ENCODE measurements at places on chromosomes 1 and 21.
A peak's percentile ranks its signal among the peaks of the same experiment; 100 is the strongest.

- DNase-seq, result no peak
Observed at GRCh38 chr1:27296773-27297291, 25.1 kb upstream of the TMEM222 start.

- no peak for DNase-seq
Observed at GRCh38 chr1:231781892-231782291, 155.3 kb downstream of the DISC1 start.

DNA sequence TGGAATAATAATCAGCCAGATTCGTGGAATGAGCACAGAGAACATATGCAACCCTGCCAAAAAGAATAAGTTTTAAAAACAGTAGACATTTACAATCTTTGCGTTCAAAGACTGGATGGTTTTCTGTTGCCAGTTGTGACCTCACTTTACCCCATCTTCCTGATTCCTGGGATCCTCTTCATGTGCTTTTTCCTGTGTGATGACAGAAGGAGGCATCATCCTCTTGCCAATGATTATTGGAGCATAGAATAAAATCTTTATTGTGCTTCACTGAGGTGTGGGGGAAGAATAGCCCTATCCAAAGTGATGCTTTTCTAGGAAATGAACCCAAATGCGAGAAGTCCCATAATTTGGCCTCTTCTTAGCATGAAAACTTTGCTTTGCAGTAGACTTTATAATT lies 15.0 kb upstream of the BARHL2 start:
- DNase-seq, result no peak

DNA sequence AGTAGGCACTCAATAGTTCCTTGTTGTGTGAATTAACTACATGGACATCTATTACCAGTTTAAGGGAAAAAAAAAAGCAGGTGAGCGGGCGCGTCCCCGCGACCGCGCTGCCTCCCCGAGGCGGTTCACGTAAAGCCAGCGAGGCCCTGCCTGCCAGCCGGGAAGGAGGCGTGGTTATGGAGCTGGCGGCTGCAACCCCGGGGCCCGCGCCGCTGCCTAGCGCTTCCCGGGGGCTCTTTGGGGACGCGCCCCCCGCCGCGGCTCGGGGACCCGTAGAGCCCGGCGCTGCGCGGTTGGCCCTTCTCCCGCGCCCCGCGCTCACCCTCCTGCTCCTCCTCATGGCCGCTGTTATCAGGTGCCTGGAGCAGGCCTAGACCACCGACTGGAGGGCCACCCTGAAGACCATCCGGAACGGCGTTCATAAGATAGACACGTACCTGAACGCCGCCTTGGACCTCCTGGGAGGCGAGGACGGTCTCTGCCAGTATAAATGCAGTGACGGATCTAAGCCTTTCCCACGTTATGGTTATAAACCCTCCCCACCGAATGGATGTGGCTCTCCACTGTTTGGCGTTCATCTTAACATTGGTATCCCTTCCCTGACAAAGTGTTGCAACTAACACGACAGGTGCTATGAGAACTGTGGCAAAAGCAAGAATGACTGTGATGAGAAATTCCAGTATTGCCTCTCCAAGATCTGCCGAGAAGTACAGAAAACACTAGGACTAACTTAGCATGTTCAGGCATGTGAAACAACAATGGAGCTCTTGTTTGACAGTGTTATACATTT lies 2.6 kb upstream of the CC2D1B start:
- no peak for DNase-seq

GRCh38 chr1:242827538-242827937 lies 303.0 kb upstream of the PLD5 start:
- no peak for DNase-seq

GRCh38 chr1:230869500-230869899 lies 1.2 kb upstream of the C1orf198 start:
- DNase-seq, result no peak

GRCh38 chr1:29784276-29785136 lies 548.2 kb downstream of the PTPRU start:
- DNase-seq, result no peak

- no peak for DNase-seq
Observed at GRCh38 chr1:21271550-21271949, 18.7 kb downstream of the ECE1 start.

GRCh38 chr1:168340781-168341482 lies 60.3 kb downstream of the TBX19 start:
- no peak for DNase-seq

DNA sequence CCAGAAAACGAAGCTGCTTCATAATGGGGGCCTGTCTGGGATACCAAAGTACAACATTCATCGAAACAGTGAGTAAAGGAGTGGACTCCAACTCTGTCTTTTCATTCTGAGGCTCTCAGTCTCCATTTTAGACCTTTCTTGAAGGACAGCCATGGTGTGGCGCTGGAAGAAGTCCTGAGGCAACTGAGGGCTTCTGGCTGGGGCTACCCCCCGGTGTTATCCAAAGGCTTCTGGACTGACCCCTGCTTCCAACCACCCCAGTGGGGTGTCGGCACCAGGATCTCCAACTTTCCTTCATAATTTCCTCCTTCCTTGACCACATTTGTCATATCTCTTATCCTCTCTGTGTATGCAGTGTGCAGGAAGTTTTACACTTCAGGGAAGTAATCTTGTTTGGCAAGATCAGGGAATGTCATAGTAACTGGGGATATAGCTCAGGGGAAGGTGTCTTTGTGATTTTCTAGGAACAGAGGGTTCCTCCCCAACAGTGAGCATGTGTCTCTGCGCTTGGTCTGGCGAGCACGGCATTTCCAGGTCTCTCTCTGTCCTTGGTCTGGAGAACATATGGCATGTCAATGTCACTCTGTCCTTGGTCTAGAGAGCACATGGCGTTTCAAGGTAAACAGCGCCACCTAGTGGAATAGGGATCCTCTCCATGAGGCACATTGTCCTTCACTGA lies 19.4 kb upstream of the BSDC1 start:
- DNase-seq, result no peak

DNA sequence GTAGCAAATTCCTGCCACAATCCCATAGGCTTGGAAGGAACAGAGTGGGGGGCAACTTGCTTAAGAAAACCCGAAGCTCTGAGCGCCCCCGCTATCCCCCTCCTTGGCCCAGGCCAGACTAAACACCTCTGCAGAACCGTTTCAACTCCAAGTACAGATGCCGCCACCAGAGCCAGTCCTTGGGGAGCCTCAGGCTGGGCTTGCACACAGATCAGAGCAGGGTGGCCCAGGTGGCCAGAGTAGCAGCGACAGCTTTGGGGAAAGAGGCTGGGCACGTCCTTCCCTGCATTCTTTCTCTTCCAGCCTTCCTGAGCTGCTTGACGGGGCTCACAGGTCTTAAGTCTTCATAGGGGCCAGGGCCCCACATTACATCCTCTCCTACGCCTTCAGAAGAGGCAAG lies 181.6 kb upstream of the ZC3H12A start:
- DNase-seq, result no peak

- no peak for DNase-seq
Observed at GRCh38 chr1:230328342-230329015, 97.7 kb downstream of the PGBD5 start.

DNA sequence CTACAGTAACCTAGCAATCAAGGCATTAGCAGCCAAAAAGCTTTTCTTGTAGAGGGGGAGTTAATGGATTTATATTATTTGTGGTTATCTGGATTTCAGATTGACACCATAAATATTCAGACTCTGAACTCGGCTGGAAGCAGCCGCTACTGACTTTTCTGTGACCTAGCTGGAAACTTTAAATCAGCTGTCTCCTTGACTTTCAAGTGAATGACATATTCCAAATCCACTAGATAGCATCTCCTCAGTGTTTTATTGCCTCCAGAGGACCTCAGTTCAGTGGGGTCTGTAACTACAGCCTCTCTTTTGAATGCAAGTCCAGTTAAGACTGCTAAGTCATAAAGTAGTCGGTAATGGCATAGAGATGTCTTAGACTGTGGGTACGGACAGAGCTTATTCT lies 448.5 kb downstream of the NUF2 start:
- DNase-seq, result no peak

DNA sequence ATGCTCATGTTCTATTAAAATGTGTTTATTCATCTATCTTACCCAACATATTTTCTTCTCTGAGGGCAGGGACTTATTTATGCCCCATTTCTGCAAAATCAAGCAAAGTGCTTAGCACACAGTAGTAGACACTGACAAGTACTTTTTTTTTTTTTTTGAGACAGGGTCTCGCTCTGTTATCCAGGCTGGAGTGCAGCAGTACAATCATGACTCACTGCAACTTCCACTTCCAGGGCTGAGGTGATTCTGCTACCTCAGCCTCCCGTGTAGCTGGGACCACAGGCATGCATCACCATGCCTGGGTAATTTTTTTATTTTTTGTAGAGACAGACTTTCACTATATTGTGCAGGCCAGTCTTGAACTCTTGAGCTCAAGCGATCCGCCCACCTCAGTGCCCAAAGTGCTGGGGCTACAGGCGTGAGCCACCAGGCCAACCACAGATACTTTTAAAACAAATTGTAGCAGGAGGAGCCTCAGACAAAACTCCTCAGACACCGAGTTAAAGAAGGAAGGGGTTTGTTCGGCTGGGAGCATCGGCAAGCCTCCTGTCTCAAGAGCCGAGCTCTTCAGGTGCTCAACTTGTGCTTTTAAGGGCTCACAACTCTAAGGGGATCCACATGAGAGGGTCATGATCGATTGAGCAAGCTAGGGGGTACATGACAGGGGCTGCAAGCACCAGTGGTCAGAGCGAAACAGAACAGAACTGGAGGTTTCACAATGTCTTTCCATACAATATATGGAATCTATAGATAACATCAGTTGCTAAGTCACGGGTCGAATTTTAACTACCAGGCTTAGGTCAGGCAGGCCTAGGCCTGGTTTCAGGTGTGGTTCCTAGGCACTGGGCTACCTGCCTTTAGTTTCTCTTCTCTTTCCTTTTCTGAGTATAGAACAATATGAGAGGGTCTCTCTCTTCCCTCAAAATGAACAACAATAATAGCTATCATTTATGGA lies 5.7 kb upstream of the TMEM167B start:
- DNase-seq, result no peak

DNA sequence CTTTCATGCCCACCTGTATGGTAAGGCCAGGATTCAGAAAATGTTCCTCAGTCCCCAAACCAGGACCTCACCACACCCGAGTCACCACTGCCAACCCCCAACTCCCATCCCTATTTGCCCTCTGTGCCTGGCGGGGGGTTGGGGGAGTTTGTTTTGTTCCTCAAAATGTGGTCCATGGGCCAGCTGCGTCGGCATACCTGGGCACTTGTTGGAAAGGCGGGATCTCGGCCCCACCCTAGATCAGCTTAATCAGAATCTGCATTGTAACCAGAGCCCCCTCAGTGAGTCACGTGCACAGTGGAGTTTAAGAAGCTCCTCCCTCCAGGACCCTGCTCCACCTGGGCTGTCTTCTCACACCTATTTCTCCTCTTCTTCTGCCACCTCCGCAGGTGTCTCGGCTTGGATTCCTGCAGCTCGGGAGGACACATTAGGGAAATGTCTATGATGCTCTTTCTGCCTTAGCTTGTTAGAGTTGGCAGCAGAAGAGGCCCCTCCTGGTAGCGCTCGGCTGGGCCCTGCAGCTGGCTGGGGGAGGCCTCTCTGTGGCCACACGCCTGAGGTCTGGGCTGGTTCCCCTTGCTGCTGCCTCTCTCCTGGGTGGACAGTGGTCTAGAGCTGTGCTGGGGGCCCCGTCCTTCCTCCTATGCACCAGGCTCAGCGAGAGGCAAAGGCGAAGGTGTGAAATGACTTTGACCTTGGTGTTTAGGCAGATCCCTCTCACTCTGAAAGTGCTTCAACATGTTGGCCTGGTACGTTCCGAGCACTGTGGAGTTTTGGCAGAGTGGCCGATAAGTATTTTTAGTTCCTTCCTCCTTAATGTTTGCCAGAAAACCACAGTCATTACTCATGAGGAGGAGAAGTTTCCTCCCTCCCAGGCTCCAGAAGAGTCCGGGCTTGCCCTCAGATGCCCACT lies 41.8 kb upstream of the CAMTA1 start:
- peak; percentile 60 for DNase-seq

GRCh38 chr21:31218830-31219608 lies 125.0 kb downstream of the TIAM1 start:
- DNase-seq, result no peak

- no peak for DNase-seq
Observed at GRCh38 chr21:19557046-19557445, 1153.5 kb upstream of the TMPRSS15 start.

- DNase-seq, result no peak
Observed at GRCh38 chr1:98557895-98558294, 103.6 kb upstream of the SNX7 start.

DNA sequence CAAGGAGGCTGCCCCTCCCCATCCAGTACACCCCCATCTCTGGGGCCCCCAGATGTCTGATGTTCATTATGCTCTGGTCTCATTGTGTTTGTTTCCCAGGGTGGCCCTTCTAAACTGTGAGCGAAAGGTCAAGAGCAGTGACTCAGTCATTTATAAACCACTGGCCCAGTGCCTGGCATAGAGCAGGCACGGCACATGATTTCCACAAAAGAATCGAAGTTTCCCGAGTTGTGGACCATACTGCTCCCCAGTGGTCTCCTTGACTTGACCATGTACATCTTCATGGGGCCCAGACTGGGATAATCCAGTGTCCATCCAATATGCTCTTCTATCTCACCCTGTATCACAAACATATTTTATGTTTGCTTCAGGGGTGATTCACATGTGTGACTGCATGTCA lies 153.3 kb downstream of the NR5A2 start:
- no peak for DNase-seq

DNA sequence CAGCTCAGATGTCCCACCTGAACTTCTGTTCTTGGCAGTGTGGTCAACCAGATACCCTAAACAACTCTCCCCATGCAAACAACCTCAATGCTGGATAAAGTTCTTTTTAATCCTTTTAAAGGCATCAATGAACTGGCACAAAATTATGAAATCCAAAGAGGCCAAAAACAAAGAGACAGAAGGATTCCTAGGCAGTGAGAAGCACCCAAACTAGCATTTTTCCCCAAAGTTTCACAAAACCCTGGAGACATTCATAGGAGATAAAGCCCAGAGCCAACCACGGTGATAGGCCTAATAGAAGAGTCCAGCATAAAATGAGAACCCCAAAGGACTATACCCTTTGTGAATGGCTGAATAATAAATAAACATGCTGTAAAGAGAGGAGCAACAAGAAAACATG lies 50.7 kb downstream of the MATN1 start:
- DNase-seq, result no peak

- DNase-seq, result no peak
Observed at GRCh38 chr1:220824031-220824989, 37.6 kb downstream of the MTARC1 start.

GRCh38 chr1:170765279-170765678 lies 101.3 kb downstream of the PRRX1 start:
- no peak for DNase-seq

- peak; percentile 100 for DNase-seq
Observed at GRCh38 chr1:55718758-55719671, 503.9 kb upstream of the USP24 start.

DNA sequence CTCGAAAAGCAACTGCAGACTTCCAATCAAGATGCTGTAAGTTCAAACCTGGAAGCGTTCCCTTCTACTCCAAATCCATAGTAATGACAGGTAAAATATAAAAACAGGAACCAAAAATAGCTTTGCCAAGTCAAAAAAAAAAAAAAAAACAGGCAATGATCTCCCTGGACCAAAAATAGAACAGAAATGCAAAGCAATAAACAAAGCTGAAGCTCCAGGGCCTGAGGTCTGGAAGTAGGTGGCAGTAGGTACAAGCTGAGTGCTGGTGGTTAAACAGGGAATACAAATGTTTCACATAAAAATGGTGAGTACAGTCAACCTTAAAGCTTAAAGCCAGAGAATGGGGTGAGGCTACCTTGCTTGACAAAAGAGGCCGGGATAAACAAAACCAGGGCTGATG lies 610.8 kb downstream of the SMYD3 start:
- DNase-seq, result no peak

GRCh38 chr1:181126871-181127587 lies 38.5 kb downstream of the IER5 start:
- no peak for DNase-seq

- no peak for DNase-seq
Observed at GRCh38 chr1:221939607-221940006, 197.7 kb upstream of the DUSP10 start.

All from BJ (cell line).